ENCODE measurements at places on chromosomes 2 and 18.

- DNase-seq = no peak
These were observed 148.9 kb downstream of the TMEM182 start for GRCh38 chr2:102910724-102911123.

- no peak for DNase-seq
These were observed 65.7 kb upstream of the POMC start for GRCh38 chr2:25233916-25234605.

GRCh38 chr2:27735263-27735904 is 36.1 kb upstream of the MRPL33 start:
- DNase-seq = peak; percentile 60

DNA sequence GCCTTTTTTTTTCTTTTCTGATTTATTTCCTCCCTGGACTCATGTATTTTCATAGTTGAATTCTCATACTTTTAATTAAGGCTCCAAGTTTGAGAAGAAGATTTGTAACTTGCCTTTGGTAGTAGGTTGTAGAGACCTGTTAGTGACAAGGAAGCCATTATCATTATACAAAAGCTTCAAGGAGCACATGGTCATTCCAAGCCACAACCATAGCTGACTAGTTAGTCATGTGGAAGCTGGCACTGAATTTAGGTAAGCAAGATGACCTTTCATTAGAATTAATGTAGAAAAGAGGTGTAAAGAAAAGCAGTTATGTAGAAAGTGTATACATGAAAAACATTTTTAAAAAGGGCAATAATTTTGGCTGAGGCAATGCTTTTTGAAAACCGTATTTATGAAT is 89.7 kb downstream of the LRP1B start:
- no peak for DNase-seq

- no peak for DNase-seq
These were observed 135.4 kb downstream of the LAMA3 start for GRCh38 chr18:23824669-23825068.

DNA sequence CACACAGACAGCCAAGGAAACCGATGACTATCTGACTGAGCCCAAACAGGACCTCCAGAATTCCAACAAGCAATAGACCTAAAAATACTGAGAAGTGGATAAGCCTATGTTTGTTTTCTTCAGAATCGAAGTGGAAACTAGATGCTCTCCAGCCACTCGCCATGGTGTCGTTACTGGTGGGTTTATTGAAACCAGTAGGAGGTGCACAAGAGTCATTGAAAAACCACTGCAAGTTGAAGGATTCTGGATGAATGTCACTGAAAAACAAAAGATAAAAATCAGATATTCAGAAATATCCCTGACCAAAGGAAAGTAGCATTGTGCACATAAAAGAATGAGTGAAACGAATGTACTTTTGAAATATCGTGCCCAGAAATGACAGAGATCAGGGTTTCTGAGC is 15.3 kb downstream of the TM4SF20 start:
- DNase-seq = no peak

DNA sequence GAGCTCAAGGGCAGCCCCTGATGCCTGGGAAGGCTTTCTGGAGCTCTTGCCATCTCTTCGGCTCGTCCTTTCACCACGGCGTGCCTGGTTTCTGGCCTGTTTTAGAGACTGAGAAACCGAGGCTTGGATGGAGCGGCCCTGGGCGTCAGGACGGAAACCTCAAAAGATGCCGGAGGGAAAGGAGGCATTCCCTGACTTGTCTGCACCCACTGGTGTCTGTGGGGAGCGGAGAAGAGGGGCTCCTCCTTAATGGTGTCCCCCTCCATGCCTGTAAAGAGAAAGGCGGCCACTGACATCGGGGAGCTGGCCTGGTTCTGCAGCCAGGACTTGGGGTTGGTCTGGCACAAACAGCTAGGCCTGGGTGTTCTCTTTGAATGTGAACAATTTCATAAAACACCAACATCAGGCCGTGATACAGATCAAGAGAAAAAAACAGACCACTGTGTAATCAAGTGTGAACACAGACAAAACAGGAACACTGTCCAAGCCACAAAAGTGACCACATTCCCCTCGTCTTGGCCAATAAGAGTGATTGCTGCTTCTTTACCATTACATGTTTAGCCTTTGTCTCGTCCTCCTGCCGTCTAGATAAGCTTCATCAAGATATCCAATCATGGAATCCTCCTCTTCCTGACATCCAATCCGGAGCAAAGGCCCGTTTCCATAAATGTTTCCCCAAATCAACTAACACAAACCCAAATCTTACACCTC is 633 bp upstream of the ILKAP start:
- DNase-seq = no peak

DNA sequence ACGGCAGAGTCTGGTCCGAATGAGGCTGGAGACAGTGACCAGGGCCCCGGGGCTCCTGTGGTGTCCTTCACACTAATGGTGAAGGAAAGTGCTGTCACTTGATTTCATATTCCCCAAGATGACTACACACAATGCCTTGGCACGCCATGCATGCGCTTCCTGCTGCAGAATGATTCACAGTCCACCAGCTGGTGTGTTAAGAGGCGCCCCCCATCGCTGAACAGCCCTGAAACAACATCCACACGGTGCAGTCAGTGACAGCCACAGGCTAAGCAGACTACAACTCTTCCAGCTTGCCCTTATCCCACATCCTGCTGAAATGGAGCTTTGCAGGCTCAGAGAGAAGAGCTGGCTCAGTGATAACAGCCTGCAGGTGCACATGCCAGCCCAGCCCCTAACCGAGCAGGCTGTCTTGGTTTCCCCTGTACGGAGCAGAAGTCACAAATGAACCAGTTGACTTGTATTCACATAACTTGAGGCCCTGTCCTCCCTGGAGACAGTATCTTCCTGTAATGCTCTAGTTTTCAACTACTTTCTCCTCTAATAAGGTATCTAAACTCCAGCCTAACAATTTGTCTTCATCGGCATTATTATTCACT is 24.3 kb upstream of the CDH20 start:
- DNase-seq = no peak

GRCh38 chr2:141728886-141729285 is 401.9 kb downstream of the LRP1B start:
- no peak for DNase-seq

- no peak for DNase-seq
These were observed 25.4 kb downstream of the CAPN14 start for GRCh38 chr2:31191931-31192330.

DNA sequence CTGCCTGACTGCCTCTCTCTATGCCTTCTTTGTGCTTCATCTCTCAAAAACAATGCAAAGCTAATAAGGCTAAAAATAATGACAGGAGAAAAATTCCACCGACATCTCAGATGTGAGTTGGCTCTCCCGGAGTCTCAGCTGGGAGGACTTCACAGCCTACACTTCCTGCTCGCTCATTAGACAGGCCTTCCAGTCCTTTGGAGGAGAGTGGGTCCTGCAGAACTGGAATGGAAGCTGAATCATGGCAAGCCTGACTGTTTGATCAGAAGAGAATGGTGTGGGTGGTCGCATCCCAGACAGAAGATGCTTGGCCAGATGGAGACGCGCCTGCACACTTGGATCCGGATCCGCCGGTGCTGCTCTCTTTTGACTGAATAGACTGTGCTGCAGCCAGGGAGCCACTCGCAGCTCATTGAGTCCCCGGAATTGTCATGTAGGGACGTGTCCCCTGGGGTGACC is 49.7 kb downstream of the TRIB2 start:
- DNase-seq = no peak

DNA sequence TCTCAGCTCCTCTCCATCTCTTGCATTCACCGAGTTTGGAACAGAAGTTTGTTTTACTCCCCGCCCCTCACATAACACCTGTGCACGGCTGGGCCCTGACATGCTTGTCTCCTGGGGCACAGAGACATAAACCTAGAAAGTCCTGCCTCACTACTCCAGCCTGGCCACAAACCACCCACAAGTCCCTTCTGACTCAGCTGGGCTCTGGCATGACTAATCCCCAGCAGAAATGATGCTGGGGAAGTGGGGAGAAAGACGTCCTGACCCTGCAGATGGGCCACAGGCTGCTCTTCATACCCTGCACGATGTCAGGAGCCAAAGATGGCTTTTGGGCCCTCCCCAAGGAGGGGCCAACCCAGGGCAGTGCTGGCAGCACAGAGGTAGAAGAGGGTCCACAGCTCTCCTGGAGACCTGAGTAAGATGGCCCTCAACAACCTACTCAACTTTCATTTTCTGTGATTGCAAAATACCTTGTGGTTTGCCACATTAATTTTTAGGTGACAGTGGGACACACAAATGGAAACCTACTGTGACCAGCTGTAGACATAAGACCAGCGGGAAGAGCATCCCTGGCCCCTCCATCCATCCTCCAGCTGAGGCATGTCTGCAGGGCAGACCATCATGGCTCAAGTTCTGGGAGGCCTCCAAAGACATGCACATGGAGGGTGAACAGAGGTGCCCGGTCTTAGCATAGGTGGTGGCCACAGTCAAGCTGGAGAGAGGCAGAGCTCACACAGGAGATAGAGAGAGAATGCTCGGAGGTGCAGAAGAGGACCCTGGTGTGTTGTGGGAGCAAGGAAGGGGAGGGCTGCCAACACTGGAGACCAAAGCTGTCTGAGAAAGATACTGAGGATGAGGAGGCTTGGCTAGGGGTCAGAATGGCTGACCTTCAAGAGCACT is 40.0 kb downstream of the DNMT3A start:
- DNase-seq = peak; percentile 97

- peak; percentile 58 for DNase-seq
These were observed 9.0 kb downstream of the CAPN10 start for GRCh38 chr2:240595381-240596079.

DNA sequence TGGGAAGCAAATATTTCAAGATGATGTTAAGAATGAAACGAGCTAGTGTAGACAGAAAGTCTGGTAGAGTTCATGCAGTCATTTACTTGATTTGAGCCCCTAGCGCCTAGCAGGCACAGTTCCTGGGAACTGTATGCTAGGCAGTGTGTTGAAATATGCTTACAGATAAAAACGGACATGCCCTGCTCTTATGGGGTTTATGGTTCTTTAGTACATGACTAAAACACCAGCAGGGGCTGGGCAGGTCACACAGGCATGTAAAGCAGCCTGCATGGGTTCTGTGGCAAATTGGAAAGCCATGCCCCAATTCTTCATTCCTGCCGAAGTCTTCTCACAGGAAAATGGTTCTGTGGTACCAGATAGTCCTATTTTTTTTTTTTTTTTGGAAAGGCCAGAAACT is 27.3 kb upstream of the MGAT5 start:
- no peak for DNase-seq

DNA sequence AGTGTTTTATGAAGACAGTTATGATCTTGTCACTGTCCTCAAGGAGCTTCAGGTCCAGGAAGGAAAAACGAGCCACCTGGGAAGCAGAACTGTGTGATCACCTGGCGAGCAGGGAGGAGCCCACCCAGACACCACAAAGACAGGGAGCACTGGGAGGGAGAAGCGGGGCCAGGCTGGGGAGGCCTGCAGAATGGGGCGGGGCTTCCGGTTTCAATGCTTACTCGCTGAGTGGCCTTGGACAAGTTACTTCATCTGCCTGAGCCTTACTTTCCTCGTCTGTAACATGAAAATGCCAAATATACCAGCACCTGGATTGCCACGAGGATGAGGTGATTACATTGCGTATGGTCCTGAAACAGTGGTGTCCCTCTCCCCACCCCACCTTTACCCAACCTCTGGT is 227.5 kb downstream of the ANKRD30B start:
- no peak for DNase-seq

DNA sequence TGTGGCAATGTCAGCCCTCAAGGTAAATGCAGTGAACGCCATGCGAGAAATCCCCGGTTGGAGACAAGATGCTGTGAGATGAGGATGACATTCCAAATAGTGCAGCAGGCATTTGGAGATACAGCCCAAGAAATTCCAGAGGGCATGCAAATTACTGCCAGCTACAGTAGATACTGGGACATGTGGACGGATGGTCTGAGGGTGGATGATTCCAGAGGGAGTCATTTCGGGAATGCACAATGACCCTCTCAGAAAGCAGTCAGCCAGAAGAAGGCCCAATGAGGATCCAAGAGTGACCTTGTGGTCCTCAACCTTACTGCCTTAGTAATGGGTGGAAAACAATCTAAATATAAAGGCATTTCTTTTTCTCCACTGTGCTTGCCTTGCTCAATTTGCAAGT is 111.3 kb downstream of the HNRNPLL start:
- DNase-seq = no peak

GRCh38 chr2:12552092-12552491 is 164.6 kb upstream of the TRIB2 start:
- DNase-seq = no peak

DNA sequence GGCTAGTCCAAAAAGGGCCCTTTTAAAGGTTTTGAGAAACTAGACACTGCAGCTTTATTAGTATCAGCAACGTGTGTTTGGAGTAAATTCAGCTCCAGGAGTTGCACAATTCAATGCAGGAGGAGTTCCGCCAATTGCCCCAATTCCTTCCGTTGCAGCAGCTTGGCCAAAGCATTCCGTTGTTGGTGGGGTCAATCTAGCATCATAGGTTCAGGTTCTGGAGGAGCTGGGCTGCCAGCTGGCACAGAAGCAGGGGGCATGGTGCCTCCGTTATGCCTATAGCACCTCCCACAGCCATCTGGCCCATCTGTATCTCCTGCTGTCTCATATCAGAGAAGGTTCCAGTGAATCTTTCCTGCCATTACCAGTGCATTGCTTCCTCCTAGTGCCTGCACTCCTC is 55.4 kb downstream of the REL start:
- DNase-seq = no peak

All from activated CD4-positive, alpha-beta T cell treated with anti-CD3 and anti-CD28 coated beads, Interleukin-10, Interleukin-2, amounts not matched to agents 100 ng/mL and 50 ng/mL, durations not matched to agents 16 hours and 8 hours (primary cell).